ENCODE measurements at places on chromosomes 5 and 9.

- DNase-seq, result no peak
Measured at GRCh38 chr9:87516222-87516925, 18.7 kb downstream of the DAPK1 start.

DNA sequence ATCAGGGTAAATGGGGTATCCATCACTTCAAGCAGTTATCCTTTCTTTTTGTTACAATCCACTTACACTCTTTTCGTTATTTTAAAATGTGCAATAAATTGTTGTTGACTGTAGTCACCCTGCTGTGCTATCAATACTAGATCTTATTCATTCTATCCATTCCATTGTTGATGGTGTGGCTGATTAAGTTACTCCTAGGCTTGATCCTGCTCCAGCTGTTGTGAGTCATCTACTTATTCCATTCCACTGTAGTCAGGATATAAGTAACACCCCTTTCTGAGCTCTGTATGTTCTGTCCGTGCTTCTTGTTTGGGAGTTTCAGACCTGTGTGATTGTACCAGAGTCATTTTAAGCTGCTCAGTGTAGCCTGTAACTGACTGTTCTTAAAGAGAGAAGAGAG lies 122.5 kb upstream of the RUSC2 start:
- DNase-seq, result no peak

GRCh38 chr5:143011585-143011984 lies 241.4 kb downstream of the ARHGAP26 start:
- no peak for DNase-seq

GRCh38 chr9:20178679-20179078 lies 389.8 kb upstream of the SLC24A2 start:
- no peak for DNase-seq

DNA sequence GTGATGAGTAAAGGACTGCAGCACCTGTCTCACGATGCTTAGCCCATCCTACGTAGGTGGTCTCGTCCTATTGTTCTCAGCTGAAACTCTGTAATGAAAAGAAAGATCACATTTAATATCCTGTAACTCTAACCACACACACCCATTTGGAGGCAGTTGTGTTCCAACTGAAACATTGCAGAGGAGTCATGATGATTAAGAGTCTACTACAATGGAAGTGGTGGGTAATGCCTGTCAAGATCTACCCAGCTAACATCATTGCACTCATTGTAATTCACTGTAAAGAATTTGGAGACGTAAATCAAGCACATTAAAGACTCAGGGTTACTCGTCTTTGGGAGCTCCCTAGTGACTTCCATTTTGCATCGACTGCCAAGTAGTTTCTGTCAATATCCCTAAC lies 106.0 kb upstream of the PTPN3 start:
- DNase-seq, result no peak

GRCh38 chr5:37554938-37555337 lies 175.8 kb downstream of the WDR70 start:
- no peak for DNase-seq

GRCh38 chr5:81739291-81739690 lies 11.6 kb downstream of the SSBP2 start:
- DNase-seq, result no peak

- DNase-seq, result no peak
Measured at GRCh38 chr5:109297900-109298299, 111.9 kb downstream of the PJA2 start.

DNA sequence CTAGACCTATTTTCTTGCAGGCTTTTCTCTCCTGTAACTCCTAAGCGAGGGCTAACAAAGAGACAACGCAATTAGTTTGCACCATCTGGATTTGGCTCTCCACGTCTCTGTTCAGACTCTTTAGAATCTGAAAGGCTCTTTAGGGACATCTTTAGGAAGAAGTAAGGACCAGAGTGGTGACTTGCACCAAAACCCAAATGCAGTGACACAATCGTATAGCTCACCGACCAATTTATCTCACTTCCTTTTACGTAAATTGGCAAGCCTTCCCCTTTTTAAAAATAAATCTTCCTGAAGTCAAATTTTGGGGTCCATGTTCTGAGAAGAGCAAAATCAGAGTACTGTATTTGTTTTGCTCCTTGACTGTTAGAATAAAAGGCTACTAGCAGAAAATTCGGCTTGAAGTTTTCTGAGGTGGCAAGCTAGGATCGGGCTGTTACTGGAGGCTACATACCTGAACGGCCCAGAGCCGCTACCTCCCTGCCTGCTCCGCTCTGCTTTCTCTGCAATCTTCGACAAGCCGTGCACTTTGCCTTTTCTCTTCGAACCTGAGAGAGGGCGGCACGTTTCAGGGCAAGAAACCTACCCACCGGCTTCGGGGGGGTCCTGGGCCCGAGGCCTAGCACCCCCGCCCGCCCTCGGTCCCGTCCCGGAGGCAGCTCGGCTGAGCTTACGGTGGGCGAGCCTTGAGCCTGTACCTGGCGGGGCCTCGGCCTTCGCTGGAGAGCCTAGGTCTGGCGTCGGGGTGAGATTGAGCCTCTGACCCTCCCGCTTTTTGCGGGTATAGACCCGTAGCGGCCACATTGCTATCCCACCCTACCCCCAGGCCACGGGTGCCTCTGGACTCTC lies 537 bp downstream of the MEIKIN start:
- DNase-seq, result no peak

DNA sequence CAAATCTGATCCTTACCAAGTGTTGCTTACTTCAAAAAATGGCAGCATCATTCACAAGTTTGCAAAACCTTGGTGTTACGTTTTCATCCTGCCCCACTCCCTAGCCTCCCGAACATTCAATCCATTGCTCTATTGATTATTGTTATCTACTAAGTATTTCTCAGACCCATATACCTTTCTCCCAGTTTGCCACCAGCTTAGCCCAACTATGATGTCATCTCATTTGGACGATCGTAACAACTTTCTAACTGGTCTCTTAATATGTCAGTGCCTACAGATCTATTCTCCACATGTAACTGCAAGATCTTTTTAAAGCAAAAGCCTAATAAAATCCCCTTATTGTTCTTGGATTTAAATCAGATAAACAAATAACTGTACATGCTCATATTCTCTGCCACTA lies 497.1 kb upstream of the EDIL3 start:
- no peak for DNase-seq

- DNase-seq, result no peak
Measured at GRCh38 chr9:5263351-5264218, 32.4 kb downstream of the INSL4 start.

- DNase-seq, result no peak
Measured at GRCh38 chr9:23648651-23649050, 177.4 kb downstream of the ELAVL2 start.

DNA sequence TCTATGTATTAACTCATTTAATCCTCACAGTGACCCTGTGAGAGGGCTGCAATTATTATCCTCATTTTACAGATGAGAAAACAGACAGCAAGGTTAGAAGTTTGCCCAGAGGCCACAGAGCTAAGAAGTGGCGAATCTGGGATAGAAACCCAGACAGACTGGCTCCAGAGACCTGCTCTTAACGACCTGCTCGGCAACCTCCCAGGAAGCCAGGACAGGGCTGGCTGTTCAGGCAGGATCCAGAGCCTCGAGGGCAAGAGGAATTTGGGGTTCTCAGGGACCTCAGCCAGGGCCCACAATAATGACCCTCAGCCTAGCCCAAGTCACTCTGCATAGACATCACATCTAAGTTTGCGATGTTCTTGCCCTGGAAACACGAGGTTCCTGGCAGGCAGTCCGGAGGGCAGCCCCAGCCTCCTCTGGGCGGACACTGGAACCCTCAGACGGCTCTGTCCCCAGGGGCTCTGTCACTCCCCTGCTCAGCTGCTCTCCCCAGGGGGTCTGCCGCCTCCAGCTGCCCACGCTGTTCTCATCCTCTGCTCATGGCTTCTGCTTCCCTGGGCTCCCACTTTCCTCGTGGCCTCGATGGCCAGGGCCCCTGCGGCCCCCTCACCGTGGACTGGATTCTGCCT lies 138.5 kb upstream of the ERCC6L2 start:
- no peak for DNase-seq

GRCh38 chr5:38478166-38478565 lies 78.3 kb downstream of the LIFR start:
- no peak for DNase-seq

- no peak for DNase-seq
Measured at GRCh38 chr5:81354093-81354492, 39.8 kb downstream of the ACOT12 start.

- no peak for DNase-seq
Measured at GRCh38 chr9:20597862-20598261, 24.4 kb downstream of the MLLT3 start.

GRCh38 chr5:62538017-62538942 lies 40.3 kb upstream of the LRRC70 start:
- no peak for DNase-seq

- DNase-seq, result no peak
Measured at GRCh38 chr5:170411100-170411499, 21.9 kb upstream of the KCNMB1 start.

- DNase-seq, result no peak
Measured at GRCh38 chr9:89167788-89168187, 10.8 kb downstream of the SHC3 start.

- no peak for DNase-seq
Measured at GRCh38 chr9:38216572-38216971, 147.5 kb upstream of the SHB start.

GRCh38 chr5:139177809-139178588 lies 20.2 kb downstream of the SIL1 start:
- DNase-seq, result no peak

DNA sequence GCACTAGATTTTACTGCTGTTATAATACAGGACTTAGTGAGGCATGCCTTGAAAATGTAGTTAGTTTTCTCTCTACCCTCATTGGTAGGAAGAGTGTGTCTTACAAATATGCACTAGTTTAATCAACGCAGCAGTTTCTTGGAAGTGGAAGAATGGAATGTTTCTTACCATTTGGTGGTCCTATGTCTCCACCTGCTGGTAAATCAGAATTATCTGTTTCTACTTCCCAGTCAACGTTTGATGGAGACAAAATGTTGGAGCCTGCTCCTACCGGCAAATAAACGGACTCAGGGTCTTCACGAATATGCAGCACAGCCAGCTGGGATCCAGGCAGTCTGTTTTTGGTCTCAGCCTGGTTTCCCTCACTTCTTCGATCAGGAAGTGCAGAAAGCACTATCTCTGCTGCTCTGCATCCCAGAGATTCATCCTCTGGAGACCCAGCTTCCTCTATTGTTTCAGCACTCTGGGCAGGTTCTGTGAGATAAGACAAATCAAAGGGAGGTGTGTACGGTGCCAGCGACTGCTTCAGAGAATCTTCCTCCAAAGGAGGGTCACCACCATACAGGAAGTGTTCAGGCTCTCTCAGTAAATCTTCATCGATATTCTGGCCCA lies 59.5 kb upstream of the PCA3 start:
- DNase-seq, result no peak

DNA sequence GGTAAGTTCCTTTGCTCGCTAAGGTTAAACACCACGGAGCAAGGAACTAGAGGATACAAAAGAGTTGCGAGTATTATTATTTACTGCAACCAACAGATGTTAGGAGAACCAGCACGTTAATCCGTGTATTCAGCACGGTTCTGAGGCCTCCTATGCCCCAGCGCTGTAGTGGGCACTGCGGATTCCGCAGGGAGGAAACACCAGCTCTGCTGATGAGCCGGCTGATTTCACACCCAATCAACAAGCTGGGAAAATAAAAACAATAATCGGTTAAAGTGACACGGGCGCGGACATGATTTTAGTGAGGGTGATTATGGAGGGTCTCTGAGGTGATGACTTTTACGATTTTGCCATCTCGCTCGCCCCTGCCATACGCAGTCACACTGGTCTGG lies 702 bp upstream of the PRELID2 start:
- DNase-seq, result no peak

DNA sequence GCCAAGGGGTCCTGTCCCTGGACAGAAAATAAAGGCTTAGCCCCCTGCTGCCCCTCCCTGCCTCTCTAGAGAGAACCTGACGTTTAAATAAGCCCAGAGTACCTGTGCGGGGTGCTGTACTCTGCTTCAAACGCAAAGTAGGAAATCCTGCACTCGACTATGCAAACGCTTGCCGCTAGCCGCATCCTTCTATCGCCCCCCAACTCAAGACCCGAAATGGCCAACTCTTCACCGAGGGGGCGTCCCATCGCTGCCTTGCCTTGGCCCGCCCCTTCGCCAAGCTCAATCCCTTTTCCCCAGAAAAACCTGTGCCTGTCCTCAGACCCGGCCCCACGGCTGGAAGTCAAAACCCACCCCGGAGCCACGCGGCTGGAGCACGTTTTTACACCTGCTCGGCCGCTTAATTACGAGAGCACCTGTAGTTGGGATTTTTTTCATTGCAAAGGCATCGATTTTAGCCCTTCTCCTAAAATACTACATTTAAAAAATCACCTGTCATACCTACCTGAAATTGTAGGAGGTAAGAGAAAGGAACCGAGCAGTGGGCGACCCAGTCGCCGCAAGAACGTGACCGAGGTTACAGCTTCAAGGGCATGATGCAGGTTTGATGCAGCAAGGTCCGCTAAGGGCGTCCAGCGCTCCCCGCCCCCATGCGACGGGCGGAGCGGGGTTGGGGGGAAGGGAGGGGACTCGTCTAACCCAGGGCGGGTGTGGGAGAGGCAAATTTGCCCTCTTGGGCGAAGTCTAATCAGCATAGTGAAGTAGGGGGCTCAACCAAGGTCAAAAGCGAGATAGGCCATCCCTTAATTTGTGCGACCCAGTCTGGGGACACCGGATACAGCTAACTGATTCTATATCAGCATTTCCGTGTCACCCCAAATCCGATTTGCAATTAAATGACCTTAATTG lies 3.5 kb downstream of the ELAVL2 start:
- no peak for DNase-seq

DNA sequence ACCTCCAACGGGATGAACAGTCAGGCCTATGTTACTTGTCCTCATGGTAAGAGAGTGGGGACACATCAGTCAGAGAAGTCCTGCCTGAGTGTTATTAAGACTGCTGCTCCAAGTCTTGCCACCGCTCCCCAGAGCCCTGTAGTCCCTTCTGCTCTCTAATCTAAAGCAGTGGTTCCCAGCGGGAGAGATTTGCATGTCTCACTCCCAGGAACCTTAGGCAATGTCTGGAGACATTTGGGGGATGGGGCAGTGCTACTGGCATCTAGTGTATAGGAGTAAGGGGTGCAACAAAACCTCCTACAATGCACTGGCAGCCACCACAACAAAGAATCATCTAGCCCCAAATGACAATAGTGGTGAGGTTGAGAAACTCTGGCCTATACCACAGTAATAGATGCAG lies 2.6 kb upstream of the SVEP1 start:
- DNase-seq, result no peak

GRCh38 chr5:98713856-98714255 lies 59.6 kb upstream of the RGMB start:
- DNase-seq, result no peak

DNA sequence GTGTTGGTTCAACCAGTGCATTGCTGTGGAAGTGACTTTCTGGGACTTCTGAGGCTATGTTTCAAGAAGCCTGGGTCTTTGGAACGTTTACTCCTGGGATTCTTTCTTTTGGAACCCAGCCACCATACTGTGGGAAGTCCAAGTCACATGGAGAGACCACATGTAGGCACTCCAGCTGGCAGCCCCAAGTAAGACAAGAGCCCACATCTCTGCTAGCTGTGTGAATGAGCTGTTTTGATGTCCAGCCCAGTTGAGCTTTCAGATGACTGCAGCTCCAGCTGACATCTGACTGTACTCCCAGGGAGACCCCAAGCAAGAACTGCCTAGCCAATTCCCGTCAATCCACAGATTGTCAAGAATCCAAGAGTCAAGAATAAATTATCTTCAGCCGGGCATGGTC lies 60.1 kb upstream of the SPATA31D4 start:
- DNase-seq, result no peak
